ENCODE measurements at places on chromosomes 7 and 10. TPM values are rescaled to one million over a fixed set of nuclear protein-coding genes. Genes with fewer than 3 reads are reported as not detected.
A peak's percentile ranks its signal among the peaks of the same experiment; 100 is the strongest.

Gene COL17A1
- 0.88 TPM for total RNA-seq

Gene TMEM130
- 0.62 TPM for total RNA-seq

Gene CYP3A4
- not detected for total RNA-seq

Gene ENO4
- 0.32 TPM for total RNA-seq

Gene RPS24
- 1,204 TPM for total RNA-seq

Gene CAMK2B
- 1.2 TPM for total RNA-seq

Gene CTAGE15
- total RNA-seq = 0.37 TPM

Gene SPDYE16
- 0.28 TPM for total RNA-seq

Gene PPP3CB
- total RNA-seq = 76.3 TPM

Gene AQP1
- total RNA-seq = 388 TPM

Gene SPDYE5
- total RNA-seq = not detected

Gene RBP3
- not detected for total RNA-seq

Gene KCP
- 0.95 TPM for total RNA-seq

Gene STK31
- total RNA-seq = 0.62 TPM

Gene LOXL4
- total RNA-seq = 7.6 TPM

Gene DCLRE1A
- total RNA-seq = 5.0 TPM

DNA sequence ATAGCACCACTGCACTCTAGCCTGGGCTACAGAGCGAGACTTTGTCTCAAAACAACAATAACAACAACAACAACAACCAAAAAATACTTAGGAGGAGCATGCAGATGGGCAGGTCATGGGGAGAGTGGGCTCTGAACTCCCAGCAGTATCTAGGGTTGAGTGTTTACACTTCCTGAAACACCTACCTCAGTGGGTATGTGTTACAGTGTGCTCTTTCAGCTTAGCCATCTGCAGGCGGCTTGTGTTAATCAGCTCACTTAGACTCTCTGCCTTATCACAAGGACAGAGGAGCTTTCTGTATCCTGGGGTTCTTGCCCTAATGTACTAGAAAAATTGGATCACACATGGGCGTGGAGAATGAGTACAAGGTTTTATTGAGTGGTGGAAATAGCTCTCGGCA, 340.2 kb downstream of the KIF20B start:
- no peak for DNase-seq

- no peak for DNase-seq
Observed at GRCh38 chr10:32981760-32982159, 23.7 kb upstream of the ITGB1 start.

DNA sequence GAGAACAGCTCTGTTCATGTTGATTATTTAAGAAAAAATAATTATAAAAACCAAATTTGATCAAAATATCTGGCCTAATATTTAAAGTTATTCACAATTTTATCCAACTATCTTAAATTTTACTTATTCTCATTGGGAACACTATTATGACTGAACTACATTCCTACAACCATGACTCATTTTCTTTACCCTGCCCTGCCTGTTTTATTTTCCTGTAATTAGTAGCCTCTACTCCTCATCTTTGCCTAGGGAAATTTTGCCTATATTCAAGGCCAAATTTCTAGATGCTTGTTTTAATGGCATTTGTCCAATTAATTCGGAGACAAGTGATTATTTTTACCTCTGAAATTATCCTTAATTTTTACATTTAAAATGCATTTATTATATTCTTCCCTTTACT, 289.7 kb upstream of the TMEM229A start:
- no peak for DNase-seq

DNA sequence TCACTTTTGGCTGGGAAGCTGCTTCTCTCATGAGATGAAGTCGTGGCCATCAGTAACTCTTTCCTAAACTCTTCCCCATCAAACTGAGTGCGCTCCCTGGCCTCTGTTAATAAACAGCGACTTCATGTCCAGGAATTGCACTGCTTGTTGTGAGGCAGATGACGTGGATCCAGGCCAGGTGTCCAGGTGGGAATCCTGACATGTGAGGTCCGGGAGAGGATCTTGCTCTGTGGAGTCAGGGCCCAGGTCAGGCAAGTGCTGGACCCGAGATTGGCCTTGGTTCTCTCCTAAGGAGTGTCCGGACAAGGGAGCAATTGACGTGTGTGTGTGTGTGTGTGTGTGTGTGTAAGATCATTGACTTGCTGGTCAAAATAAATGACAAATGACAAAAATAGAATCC, 362.7 kb downstream of the GLRX3 start:
- no peak for DNase-seq

DNA sequence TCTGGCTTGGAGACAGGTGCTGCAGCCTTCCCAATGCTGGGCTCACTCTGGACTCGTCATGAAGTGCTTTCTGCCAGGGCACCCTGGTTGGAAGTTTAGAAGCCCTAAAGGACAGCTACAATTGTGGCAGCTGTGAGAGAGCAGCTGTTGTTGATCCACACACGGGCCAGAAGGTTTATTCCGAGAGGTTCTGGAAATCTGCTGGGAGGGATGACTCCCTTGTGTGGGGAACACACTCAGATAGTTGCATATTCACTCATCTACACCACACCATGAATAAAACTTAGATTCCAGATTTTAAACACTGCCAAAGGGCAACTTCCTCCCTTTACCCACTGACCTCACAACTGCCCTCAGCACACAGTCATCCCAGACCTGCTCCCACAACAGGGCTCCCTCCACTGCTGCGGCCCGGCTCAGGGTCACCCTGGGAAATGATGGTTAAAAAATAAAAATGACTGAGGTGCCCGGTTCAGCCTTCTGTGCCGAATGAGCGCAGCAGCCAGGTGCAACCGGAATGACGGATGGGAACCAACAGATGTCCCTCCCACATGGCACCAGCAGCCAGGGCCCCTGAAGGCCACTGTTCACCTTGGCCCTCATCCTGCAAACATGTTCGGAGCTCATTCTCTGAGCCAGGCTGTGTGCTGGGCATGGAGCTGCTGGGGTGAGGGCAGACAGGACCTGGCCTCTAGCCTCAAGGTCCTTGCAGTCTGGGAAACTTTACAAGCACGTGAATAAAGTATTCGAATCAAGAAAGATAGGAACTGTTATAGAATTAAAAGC, 40.2 kb downstream of the ASB13 start:
- no peak for DNase-seq

- no peak for DNase-seq
Observed at GRCh38 chr7:36318116-36318515, 71.5 kb upstream of the ANLN start.

DNA sequence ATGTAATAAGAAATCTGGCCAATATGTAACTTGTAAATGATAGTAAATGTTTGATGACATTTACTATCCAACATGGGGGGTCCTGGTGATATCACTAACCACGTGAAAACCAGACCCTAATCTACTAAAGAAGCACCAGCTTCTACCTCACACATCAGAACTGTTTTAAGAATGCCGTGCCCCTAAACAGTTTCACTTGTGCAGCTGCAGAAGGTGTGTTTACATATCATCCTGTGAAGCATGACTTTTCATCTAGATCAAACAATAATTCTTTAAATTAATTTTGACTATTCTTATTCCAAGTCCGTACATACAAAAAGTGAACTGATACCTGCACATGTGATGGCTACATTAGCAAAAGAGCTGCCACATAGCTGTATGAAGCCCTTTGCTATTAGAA, 61.0 kb downstream of the STEAP1B start:
- DNase-seq = no peak

GRCh38 chr10:15510963-15511362, 139.9 kb upstream of the FAM171A1 start:
- no peak for DNase-seq

DNA sequence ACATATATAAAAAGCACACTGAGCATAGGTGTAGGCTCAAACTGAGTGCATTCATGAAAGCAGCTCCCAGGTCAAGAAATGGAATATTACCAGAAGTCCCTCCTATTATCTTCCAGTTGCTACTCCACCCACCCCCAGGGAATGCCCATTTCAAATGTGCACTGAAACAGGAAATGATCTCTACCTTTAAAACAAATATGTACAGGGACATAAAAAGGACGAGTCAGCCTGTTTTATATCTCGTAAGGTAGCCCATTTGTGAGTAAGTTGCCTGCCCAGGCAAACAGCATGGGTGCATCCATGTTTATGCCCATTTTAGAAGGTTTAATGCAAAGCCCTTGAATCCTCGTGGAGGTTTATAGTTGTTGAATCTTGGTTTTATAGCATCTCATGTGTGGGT, 10.4 kb downstream of the FFAR4 start:
- DNase-seq = no peak

GRCh38 chr10:133169173-133169947, 9.3 kb downstream of the KNDC1 start:
- peak; percentile 51 for DNase-seq

- DNase-seq = peak; percentile 13
Observed at GRCh38 chr7:6092953-6093354, 61.8 kb downstream of the ANKRD61 start.

GRCh38 chr10:124741281-124741921, 2.8 kb downstream of the FAM53B start:
- peak; percentile 94 for DNase-seq

GRCh38 chr10:132706701-132707100, 79.2 kb downstream of the NKX6-2 start:
- DNase-seq = peak; percentile 53

GRCh38 chr7:154916381-154916780, 86.5 kb downstream of the PAXIP1 start:
- DNase-seq = no peak

- peak; percentile 34 for DNase-seq
Observed at GRCh38 chr10:103550229-103550628, 56.7 kb downstream of the NEURL1 start.

DNA sequence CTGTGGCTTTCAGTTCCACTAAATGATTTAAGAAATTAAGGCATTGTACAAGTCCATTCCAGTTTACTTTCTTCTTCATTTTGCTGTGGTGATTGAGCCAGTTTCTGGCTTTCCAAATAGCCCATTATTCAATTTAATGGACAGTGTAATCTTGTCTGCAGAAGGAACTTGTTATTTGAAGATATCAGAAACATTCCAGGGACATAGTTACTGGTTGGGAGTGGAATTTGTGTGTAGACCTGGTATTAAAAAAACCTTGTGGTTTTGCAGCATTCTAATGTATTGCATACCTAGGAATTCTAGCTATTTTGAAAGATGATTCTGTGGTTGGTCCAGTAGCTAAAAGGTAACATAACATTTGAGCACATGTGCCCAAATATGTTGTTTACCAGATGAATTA, 72.2 kb downstream of the MCU start:
- DNase-seq = no peak

- no peak for DNase-seq
Observed at GRCh38 chr7:131014906-131015656, 281.1 kb upstream of the KLF14 start.

- no peak for DNase-seq
Observed at GRCh38 chr10:6586501-6586900, 6.4 kb upstream of the PRKCQ start.

DNA sequence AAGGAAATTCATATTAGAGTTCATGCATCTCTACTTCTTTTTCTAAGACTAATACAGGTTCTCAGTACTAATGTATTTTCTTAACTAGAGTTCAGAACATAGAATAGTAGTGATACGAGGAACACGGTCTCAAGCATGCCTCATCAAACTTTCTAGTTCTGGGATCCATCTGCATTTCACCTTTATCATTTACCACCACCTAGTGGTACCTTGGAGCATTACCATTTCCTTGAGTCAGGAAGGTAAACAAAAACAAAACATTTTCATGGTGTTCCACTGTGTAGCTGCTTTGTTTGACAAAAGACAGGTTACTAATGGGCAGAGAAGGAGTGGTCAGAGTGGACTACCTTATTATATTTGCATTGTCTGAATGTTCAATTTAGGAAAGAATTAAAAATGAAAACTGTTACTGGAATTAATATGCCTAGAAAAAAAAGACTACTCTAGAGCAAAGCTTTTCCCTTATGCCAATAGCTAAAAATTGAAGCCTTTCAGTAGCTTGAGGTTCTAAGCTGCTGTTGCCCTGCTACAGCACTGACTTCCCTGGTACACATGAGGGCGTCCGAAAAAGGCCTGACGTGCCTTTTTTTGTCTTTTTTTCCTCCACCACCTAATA, 44.5 kb downstream of the STARD3NL start:
- no peak for DNase-seq

- DNase-seq = peak; percentile 72
Observed at GRCh38 chr7:152702-153391, 39.5 kb upstream of the FAM20C start.

DNA sequence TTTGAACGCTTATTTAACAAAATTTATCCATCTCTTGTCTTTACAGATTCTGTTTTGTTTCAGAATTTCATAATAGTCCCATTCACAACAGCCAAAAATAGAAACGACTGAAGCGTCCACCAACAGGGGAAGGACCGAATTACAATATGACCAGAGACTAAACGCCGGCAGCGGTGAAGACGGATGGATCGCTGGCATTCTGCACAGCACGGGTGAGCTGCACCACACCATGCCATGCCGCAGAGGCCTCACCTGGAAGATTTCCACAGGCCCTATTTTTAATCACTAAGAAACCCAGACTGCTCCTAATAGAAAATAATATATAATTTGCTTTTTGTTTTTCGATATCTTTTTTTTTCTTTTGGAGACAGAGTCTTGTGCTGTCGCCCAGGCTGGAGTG, 91.0 kb downstream of the ELFN1 start:
- DNase-seq = peak; percentile 43

DNA sequence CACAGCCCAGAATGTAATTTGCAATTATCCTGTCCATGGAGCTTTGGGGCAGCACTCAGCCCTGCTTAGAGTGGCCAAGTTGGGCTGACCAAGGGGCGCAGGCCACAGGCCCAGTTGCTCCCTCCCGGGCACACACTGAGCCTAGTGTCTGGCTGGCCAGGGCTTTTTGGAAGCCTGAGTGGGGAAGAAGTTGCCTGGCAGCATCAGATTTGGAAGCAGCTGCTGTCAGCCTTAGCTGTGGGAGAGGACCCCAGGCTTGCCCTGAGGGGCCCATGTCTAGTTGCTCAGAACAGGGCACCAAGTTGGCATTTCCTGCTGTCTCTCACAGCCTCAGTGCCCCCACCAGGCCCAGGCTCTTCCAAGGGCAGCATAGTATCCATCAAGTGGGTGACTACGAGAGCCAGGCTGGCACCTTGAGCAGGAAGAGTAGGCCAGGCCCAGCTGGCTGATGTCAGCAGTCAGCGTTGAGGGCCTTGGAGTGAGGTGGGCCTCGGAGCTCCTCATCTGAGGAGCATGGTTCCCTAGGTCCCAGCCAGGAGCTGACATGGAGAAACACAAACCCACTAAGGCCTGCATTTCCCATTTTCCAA, 14.4 kb downstream of the ANTXRL start:
- DNase-seq = no peak

GRCh38 chr10:130061760-130062159, 48.9 kb downstream of the C10orf143 start:
- peak; percentile 52 for DNase-seq

GRCh38 chr7:117808341-117808757, 64.9 kb downstream of the CTTNBP2 start:
- peak; percentile 87 for DNase-seq

DNA sequence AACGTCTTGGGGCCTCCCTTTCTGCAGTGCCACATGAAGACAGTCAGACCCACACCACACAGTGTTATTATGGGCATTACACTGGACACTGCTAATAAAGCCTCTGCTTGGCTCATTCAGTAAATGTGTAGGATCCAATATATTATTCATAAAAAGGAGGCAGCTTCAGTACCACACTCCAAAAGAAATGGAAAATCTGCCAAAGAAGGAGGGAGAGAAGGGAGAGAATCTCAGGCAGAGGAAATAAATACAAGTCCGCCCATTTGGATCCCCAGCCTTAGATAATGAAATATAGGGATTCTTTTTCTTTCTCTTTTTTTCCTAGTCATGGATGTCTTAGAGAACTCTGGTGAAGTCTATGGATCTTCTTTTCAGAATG, 162.2 kb downstream of the ELMO1 start:
- DNase-seq = no peak

All from posterior vena cava (tissue), 2 donors.